GM04503 (cell line): ENCODE measurements at places on chromosomes 2 and 18.

- DNase-seq: no peak
Observed at GRCh38 chr2:132690664-132691303, 20.8 kb upstream of the LYPD1 start.

DNA sequence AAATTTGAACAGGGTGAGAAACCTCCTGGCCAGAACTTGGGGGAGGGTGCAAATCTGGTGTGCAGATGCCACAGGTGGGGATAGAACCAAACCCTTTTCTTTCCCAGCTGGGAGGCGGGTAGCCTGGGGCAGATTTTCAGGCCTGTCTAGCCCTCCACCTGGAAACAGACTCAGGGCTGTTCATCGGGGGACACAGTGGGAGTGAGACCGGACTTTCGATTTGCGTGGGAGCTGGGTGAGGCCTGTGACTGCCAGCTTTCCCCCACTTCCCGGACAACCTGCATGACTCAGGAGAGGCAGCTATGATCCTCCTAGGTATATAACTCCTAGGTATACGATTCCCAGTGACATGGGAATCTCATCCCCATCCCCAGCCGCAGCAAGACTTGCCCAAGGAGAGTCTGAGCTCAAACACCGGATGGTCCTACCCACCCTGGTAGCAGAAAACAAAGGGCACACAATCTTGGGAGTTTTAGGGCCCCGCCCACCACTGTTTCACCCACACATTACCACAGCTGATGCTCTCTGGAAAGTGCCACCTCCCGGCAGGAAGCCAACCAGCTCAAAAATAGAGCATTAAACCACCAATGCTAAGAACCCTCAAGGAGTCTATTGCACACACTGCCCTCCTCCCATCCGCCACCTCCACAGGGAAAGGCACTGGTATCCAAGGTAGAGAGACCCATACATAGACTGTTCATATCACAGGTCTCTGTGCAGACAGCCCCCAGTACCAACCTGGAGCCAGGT, 92.5 kb downstream of the BARD1 start:
- DNase-seq: no peak

GRCh38 chr2:188383158-188383557, 91.5 kb downstream of the GULP1 start:
- DNase-seq: no peak

DNA sequence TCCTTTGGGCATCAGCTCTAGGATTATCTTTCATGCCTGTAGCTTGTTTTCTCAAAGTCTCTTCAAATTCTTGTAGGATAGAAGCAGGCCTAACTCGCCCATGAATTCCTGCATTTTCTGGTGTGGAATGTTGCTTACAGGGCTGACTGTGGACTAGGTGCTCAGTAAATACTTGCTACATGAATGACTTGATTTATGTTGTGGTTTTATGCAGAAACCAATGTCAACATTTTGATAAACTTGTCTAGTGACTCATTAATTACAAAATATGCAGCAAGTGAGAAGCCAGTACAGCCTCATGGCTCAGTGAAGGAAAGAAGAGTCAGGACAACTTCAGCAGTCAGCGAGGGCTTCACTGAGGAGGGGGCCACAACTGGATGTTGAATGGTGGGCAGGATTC, 110.6 kb upstream of the SIX2 start:
- peak; percentile 92 for DNase-seq

- DNase-seq: peak; percentile 14
Observed at GRCh38 chr2:64485961-64486360, 32.0 kb downstream of the LGALSL start.
